ENCODE measurements at places on chromosomes 16 and 17. TPM values are rescaled to one million over a fixed set of nuclear protein-coding genes. Genes with fewer than 3 reads are reported as not detected.

Gene LCAT
- 22.7 TPM for total RNA-seq

Gene GGT6
- not detected for total RNA-seq

Gene USP10
- total RNA-seq = 117 TPM

Gene CRISPLD2
- not detected for total RNA-seq

Gene EPOP
- 20.1 TPM for total RNA-seq

Gene HOXB8
- 0.38 TPM for total RNA-seq

Gene TMC7
- total RNA-seq = not detected

Gene TBC1D3K
- not detected for total RNA-seq

GRCh38 chr17:32136856-32137255 is 5.4 kb upstream of the RHOT1 start:
- peak; percentile 50 for DNase-seq

DNA sequence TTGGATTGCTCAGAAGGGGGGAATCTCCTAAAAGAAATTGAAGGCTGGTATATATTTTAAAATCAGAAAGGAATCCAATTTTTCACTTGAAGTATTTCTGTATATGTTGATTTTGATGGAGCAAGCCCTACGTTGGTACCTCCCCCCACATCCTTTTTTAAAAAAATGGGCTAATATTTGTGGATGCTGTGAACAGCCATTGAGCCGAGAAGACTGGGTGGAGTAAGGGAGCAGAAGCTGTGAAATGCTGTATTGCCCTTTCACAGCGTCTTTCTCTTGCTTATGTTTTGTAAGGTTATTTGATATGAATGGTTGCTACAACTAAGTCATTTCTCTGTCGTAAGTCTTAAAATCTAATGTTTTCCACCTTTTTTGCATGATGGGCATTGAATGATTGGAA is 2.3 kb downstream of the PAFAH1B1 start:
- no peak for DNase-seq

DNA sequence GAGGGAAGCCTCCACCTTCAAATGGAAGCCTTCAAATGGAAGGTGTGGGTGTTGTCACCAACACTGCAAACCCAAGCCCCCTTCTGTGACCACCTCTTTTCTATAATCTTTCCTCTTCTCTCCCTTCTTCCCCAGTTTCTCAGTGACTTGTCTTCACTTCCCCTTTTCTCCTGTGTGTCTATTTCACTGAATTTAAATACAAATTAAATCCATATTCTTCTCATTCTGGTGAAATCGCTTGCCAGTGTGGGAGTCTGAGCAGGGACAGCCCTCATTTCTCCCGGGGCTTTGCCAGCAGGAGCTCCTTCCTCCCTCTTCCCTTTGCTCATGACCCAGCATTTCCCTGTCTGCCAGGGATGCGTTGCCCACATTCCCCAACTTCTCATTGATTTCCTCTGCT is 6.4 kb upstream of the ITGAX start:
- no peak for DNase-seq

DNA sequence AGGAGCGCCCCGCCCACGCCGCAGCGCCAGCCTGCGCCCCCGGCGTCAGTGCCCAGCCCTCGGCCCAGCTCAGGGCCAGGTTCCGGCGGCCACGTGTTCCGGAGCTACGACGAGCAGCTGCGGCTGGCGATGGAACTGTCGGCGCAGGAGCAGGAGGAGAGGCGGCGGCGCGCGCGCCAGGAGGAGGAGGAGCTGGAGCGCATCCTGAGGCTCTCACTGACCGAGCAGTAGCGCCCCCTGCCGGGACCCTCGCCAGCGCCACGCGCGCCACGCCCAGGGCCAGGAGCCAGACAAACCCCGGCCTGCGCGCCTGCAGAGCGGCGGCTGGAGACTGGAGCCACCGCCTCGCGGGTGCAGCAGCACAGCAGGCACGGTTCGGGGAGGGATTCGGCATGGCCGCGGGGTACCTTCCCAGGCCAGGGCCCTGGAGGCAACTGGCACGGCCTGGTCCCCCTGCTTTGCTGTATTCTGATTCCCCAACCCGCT is 9.3 kb downstream of the CORO6 start:
- peak; percentile 95 for DNase-seq

DNA sequence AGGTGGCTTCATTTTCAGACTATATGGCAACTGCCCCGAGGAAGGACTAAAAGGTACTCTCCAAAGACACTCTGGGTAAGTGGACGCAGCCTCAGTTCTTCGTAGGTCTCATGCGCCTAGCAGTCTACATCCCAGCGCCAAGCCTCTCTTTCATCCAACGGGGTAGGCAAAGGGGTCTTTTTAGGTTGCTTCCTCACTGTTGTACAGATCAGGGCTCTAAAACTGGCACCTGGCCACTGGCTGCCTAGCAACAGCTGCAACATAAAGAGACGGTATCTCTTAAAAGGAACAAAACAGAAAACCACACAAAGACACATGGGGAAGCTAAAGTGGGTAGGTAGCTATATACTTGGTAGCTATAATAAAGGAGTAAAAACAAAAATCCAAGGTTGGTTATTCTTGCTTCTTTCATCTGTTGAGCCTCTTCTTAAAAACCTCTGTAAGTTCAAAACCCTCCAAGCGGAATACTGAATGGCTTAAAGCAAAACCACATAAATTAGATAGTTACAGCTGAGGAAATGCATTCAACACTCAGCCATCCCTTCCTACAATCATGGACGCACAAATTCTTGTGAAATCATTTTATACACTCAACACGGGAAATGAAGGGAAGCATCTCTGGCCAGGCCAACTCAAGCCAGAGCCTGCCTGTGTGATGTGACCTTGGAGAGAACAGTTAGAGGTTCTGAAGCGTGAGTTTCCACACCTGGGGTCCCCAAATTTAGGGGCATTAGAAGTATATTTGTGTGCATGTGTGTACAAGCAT is 22.7 kb downstream of the CYTH1 start:
- peak; percentile 84 for DNase-seq

GRCh38 chr17:19720631-19721426 is 4.4 kb upstream of the SLC47A2 start:
- DNase-seq = no peak

DNA sequence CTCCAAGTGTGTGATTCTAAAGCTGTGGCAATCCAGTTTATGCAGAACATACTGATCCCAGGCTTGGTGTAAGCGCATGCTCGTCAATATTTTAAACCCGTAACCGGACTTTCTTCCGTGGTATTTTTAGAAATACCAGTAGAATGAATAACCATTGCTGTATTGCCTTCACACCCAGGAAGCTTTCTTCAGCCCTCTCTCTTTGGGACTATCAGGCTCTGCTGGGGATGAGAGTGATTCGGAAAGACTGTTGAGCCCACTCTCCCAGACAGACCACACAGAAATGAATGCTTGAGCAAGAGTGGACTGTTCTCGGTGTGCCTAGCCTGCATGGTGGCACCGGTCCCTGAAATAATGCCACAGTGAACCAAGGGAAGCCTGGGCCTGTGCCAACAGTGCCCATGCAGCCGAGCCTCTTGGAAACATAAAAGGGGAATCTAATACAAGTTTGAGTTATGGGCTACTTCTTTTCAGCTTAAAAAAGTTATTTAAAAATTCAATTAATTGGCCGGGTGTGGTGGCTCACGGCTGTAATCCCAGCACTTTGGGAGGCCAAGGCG is 89.9 kb upstream of the ELAC2 start:
- DNase-seq = no peak

- no peak for DNase-seq
These were observed 2.0 kb downstream of the SLC46A1 start for GRCh38 chr17:28404007-28404406.

DNA sequence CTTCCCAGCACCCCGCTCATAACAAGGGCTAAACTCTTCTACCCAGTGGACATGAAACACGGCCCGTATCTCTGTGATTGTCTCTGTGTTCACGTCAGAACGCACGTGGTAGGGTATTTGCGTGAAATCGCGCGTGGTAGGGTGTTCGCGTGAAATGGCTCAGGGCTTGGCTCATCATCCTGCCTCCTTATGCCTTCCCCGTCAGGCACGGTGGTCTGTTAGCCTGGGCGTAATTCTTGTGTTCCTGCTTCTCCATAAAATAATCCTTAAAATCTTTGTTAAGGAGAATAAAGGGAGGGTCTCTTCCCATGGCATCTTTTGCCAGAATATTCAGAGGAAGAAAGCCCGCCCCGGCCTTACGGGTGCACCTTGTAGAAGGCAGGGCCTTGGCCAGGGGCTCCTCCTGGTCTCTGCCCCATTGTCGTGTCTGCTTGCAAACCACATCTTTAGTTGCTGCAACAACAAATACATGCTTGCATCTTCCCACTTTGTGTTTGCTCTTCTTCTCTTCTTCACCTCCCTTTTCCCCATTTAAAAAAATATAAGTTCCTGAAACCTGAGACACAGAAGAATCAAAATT is 116.7 kb upstream of the CHMP6 start:
- DNase-seq = no peak

DNA sequence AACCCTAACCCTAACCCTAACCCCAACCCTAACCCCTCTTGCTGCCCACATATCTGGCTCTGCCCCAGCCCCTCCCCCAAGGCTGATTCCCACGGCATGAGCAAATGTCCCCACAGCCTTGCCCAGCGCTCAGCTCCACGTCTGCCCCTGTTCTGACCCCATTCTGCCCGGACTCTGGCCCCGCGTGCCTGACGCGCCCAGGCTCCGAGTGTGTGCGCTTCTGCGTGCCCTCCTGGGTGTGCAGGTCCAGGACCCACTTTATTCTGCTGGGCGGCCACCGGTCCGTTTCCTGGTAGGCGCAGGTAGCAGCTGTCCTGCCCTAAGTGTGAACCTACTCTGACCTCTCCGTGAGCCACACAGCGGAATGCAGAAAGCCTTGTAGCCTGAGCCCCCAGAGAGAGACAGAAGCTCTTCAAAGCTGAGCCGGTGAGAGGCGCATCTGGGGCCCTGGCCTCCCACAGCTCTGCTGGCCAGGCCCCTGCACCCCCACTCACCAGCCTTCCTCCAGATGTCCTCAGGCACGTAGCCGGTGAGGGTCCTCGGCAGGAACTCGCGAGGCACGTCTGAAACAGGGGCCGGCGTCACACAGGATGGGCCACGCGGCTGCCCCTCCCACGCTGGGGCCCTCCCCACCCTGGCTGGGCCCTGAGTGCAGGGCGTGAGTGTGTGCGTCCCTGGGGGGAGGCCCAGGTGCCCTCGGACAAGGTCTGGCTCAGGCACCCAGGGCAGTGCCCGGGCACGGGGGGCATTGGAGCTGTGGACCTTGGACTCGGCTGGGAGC is 14.0 kb upstream of the PABPN1L start:
- no peak for DNase-seq

DNA sequence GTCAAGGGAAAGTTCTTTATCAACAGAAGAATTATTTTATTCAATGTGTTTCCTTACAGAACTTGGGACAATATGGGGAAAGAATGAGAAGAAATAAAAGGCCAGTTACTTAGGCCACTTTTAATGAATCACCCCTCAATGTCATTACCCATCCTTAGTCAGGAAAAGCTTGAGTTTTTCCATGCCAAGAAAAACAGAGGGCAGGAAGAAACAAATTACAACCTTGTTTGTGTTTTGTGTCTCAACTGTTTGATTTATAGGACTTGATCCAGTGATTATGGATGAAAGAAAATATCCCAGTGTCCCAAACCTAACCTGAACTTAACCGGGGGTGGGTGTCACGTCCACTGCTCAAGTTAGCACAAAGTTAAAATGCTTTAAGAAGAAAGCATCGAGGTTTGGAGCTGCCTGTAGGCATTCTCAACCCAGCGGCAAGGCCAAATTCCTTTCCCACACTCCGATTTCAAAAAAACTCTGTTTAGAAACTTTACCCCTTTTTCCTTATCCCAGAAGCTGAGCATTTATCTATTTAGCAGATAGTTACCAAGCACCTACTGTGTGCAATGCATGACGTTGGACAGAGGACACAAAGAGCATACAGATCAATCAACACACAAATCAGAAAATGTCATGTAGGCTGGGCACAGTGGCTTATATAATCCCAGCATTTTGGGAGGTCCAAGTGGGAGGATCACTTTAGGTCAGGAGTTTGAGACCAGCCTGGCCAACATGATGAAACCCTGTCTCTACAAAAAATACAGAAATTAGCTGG is 14.0 kb upstream of the CYB5B start:
- no peak for DNase-seq

DNA sequence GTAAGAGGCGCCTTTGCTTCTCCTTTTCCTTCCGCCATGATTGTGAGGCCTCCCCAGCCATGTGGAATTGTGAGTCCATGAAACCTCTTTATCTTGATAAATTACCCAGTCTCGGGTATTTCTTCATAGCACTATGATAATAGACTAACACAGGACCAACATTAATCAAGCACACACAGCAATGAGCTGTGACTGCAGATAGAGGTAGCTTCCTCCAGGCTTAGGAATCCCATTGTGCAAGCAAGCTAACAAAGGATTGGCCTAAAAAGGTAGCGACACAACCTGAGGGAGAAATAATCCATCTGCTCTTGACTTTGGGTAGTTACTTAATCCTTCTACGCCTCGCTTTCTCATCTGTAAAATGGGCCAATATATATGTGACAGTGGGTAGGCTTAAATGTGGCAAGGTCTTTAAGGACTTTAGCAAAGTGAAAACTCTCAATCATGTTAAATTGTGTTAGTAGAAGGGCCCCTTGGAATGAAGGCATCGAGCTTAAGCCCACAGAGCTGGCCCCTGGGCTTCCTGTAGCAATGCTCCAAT is 393.6 kb downstream of the SOX9 start:
- DNase-seq = no peak

DNA sequence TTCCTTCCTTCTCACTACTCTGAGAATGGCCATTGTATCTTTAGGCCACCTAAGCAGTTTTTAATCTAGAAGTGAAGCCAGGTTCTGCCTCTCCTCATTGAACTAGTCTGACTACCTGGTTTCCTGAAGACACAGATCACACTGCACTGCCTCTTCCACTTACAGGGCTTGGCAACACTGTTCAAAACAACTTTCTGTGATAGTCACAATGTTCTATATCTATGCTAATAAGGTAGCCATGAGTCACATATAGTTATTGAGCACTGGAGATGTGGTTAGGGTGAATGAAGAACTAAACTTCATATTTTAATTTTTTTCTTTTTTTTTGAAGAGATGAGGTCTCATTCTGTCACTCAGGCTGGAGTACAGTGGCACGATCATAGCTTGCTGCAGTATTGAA is 26.9 kb downstream of the RND2 start:
- no peak for DNase-seq

DNA sequence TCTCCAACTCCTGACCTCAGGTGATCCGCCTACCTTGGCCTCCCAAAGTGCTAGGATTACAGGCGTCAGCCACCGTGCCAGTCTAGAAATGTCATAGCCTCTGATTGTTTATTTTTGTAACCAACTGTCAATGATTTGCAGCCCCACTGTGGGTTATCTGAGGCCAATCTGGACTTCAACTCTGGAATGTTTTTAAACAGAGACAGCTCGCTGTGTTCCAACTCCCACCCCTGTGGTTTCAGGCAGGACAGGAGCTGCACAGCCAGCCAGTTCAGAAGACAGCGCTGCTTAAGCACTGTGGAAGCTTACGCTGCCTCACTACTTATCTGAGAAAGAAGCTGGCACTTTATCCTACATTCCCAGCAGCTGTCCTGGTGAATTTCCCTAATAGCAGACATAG is 19.5 kb downstream of the MRM3 start:
- no peak for DNase-seq

Measured in activated CD8-positive, alpha-beta memory T cell treated with anti-CD3 and anti-CD28 coated beads, Interleukin-2, amount 10 ng/mL, durations not matched to agents 7 days and 5 days (primary cell).